Spleen (tissue), 13 donors: ENCODE measurements at places on chromosomes 3 and 15. TPM values are rescaled to one million over a fixed set of nuclear protein-coding genes. Genes with fewer than 3 reads are reported as not detected.

GRCh38 chr15:88804257-88804656 is 1.0 kb downstream of the ACAN start:
- no peak for DNase-seq

Gene GALNT15
- 34.2 TPM for total RNA-seq

- DNase-seq = no peak
Measured at GRCh38 chr15:96326328-96327154, 4.0 kb upstream of the NR2F2 start.

- no peak for DNase-seq
Measured at GRCh38 chr3:177459401-177459800, 262.1 kb upstream of the TBL1XR1 start.

DNA sequence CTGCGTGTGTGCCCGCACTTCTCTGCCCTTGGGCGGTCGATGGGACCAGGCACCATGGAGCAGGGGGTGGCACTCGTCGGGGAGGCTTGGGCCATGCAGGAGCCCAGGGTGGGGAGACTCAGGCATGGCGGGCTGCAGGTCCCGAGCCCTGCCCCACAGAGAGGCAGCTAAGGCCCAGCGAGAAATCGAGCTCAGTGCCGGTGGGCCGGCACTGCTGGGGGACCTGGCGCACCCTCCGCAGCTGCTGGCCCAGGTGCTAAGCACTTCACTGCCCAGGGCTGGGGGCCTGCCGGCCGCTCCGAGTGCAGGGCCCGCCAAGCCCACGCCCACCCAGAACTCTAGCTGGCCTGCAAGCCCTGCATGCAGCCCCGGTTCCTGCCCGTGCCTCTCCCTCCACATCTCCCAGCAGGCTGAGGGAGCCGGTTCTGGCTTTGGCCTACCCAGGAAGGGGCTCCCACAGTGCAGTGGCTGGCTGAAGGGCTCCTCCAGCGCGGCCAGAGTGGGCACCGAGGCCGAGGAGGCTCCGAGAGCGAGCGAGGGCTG is 553 bp upstream of the RTP4 start:
- DNase-seq = peak; percentile 83

- no peak for DNase-seq
Measured at GRCh38 chr15:98025237-98025636, 64.7 kb downstream of the ARRDC4 start.

- DNase-seq = no peak
Measured at GRCh38 chr3:58164906-58165821, 45.6 kb downstream of the DNASE1L3 start.
